Right renal cortex interstitium (tissue), 3 donors: ENCODE measurements at places on chromosomes 5 and 9. TPM values are rescaled to one million over a fixed set of nuclear protein-coding genes. Genes with fewer than 3 reads are reported as not detected.

PCDHGA4 gene
- polyA plus RNA-seq, result 2.2 TPM

EIF4E1B gene
- polyA plus RNA-seq, result not detected

RAB24 gene
- polyA plus RNA-seq, result 30.9 TPM

IL3 gene
- not detected for polyA plus RNA-seq

RAPGEF1 gene
- 37.4 TPM for polyA plus RNA-seq
